Esophagus squamous epithelium (tissue), 5 donors: ENCODE measurements at places on chromosomes 4 and X.

DNA sequence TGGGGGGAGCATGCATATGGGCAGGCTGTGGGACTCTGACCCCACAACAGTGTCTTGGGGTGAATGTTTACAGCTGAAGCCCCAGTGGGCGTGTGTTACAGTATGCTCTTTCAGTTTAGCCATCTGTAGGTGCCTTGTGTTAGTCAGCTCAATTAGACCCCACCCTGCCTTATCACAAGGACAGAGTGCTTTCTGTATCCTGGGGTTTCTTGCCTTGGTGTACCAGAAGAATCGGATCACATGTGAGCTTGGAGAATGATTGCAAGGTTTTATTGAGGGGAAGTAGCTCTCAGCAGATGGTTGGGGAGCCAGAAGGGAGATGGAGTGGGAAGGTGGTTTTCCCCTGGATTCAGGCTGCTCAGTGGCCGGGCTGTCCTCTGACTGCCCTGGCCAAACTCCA is 27.3 kb downstream of the SH3BGRL start:
- no peak for DNase-seq

GRCh38 chr4:153067376-153067775 is 131.3 kb downstream of the FHDC1 start:
- DNase-seq, result no peak

- DNase-seq, result no peak
Measured at GRCh38 chrX:2732076-2732475, 19.8 kb upstream of the XG start.

DNA sequence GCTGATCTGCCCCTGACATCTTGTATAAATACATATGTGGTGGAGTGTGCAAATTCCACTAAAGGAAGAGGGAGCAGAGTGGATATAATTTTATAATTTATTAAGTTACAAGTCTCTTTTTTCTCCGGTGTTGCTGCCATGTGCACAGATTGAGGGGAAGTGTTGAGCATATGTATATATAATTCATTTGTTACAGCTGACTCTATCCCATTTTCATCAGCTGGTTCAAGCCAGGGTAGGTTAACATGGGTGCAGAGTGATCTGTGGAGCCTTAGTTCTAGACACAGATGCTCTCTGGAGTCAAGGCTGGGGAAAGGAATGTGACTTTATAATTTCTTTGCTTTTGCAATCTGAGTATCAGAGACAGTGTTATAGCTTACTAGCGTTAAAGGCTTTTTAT is 103.5 kb downstream of the WWC2 start:
- DNase-seq, result no peak

DNA sequence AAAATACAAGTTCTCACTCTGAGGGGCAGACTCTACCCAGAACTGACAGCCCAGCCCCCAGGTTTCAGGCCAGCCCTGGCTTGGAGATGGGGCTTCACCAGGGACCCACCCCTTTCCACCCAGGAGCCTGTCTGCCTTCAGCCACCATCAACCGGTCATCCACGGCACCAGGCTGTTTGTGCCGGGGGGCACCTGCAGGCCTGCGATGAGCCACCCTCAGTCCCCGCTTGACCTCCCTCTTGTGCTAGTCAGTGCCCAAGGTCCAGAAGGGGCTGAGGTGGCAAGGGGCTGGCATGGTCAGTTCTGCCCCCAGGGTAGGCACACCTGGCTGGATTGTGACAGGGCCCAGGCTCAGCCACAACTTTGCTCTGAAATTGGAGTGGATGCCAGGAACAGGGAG is 82.1 kb downstream of the ADRA2C start:
- no peak for DNase-seq

GRCh38 chr4:145498430-145498829 is 16.8 kb downstream of the SMAD1 start:
- DNase-seq, result no peak

- DNase-seq, result no peak
Measured at GRCh38 chr4:48570646-48571220, 80.7 kb downstream of the ZAR1 start.

GRCh38 chrX:153764786-153765137 is 713 bp downstream of the PLXNB3 start:
- DNase-seq, result no peak

DNA sequence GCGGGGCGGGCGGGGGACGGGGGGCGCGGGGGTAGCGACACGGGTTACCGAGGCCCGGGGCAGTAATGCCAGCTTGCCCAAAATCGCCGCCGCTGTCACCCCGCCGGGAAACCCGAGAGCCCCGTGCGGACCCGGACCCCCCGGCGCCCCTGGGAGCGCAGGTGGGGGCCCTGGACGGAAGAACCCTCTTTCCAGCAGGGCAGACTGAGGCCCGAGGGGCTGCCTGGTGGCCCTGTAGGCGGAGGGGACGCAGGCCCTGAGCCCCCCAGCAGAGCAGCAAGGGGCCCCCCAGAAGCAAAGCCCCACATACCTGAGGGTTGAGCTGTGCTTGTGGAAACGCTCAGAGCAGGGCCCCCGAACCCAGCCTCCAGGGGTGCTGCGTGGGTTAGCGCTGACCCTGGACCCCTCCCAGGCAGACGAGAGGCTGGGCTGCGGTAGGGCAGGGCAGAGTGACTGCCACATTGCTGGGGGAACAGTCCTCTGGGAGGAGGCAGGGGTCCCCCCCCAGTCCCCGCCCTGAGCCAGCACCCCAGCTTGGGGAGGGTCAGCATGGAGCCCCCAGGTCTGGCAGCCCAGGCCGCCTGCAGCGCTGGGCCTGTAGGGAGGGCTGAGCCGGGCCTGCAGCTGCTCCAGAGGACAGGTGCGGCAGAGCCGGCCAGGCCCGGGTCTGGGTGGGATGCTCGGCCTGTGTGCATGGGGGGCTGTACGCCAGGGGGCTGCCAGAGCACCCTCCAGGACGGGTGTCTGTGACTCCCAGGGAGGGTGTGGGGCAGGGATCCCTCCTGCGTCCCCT is 646 bp downstream of the DOK7 start:
- no peak for DNase-seq

DNA sequence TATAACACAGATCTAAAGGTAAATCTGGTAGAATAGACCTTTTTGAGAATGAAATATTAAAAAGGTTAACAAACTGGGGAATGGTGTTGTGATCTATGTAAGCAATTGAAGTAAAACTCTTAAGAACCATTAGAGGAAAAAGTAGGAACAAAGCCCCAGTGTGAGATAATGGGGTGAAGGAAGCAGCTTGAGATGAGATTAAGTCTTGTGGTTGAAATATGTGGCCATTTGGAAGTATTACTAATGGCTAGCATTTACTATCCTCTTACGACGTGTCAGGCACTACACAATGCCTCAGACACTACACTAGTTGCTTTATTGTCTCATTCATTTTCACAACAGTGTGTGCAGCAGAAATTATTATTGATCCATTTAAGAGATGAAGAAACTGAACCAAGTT is 25.9 kb upstream of the NDNF start:
- DNase-seq, result no peak

- DNase-seq, result no peak
Measured at GRCh38 chrX:10986616-10987015, 124.5 kb upstream of the HCCS start.

- no peak for DNase-seq
Measured at GRCh38 chrX:95612350-95612749, 1072.3 kb upstream of the DIAPH2 start.

DNA sequence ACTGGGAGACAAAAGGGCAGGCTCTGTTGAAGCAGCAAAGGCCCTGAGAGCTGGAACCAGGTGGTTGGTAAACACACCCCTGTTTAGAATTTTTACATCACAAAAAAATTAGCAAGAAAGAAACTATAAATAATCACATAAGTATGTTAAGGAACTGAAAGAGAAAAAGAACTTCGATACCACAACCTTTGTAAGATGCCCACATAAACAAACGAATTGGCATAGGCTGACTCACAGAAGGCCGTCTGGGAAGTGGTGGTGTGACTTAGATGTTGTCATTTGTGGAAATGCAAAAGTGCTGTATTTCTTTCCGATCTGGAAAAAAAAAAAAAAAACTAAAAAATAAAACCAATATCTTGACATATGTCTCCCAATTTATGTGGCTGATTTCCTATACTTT is 235.1 kb downstream of the USP46 start:
- no peak for DNase-seq

GRCh38 chrX:103607364-103608305 is at the start of gene TCEAL3:
TCEAL3 (plus strand) TSS chrX:103607963; CDS start chrX:103609065, 1,102 bp downstream.
- peak; percentile 4 for DNase-seq

DNA sequence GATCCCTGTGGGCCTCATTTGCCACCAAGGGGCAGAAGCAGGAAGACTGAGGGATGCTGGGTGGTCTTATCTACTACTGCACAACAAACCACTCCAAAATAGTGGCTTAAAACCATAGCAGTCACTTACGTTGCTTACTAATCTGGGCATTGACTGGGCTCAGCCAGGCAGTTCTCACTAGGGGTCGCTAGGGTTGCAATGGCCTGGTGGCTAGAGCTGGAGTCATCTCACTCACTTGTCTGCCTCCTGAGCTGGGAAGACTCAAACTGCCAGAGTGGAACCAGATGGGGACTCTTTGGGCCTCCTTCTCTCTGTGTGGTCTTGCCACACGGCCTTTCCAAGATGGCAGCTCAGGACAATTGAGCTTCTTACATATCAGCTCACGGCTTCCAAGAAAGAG is 216.3 kb upstream of the BCOR start:
- DNase-seq, result no peak

- no peak for DNase-seq
Measured at GRCh38 chrX:81120258-81120935, 81.3 kb downstream of the HMGN5 start.

- DNase-seq, result no peak
Measured at GRCh38 chrX:135410861-135411627, 10.7 kb upstream of the SMIM10L2A start.

DNA sequence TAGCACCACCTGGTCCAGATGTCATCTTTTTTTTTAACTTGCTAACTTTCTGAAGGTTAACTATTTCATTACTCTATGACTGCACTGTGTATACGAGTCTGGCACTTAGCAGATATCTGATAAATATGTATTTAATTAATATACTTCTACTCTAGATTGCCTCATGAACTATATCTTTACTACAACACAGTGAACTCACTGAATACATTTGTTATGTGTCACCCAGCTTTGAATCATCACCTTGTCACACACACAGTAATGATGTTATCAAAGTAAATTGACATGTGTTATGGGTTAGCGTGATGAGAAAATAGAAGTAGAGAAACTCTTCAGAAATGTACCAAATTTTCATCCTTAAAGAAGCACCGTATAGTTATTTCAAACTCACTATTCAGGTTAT is 419.3 kb upstream of the ADGRL3 start:
- DNase-seq, result no peak

DNA sequence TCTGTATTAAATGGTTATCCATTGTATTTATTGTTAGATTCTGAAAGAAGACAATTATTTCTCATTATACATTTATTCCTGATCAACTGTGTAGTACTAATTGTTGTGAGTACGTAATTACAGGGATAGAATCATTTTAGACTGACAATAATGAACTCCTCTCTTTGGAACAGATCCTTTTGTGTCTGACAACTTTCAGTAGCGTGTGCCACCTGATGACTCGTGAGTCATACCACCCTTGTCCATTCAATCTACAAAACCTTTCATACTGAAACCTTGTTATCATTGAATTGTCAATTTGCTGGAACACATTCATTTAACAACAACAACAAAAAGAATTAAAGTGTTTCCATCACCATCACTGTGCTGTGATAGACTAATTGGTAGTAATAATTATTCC is 602.7 kb upstream of the PCDH7 start:
- DNase-seq, result no peak

GRCh38 chr4:142230991-142231390 is 594.6 kb downstream of the IL15 start:
- no peak for DNase-seq

DNA sequence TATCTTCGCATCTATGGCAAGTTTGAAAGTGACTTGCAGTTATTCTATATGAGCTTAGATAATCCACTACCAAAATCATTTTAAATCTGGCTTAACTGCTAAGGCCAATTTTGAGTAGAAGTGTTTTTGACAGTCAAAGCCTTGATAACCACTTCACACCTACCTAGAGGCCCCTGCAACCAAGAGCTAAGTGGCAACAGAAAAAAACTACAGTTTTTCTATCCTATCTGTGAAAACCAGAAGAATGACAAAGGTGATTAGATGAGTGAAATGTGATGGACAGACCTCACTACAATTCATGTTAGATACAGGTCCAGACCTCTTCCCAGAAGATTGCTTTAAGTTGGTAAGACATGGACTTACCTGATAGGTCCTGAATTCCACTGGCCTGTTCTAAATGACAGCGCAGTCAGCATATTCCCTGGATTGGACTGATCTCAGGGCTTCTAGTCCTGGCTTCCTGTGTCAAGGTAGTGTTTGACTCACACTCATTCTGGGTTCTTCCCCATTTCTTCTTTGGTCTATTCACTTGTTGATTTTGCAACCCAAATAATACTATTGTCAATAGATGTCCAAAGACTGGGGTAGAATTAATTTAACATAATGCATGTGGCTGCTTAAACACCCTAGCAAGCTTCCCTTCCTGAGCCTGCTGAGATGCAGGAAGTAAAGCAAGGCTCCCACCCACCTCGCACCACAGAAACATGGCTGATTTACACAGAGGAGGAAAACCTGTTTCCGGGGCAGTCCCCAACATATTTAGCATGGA is 65.1 kb downstream of the PPP3CA start:
- DNase-seq, result no peak

- no peak for DNase-seq
Measured at GRCh38 chr4:159169404-159170302, 66.8 kb downstream of the RAPGEF2 start.

GRCh38 chrX:154012336-154012991 is 7.2 kb downstream of the IRAK1 start:
- DNase-seq, result no peak

GRCh38 chr4:102696758-102697157 is 64.0 kb downstream of the MANBA start:
- no peak for DNase-seq

- no peak for DNase-seq
Measured at GRCh38 chrX:4129626-4130025, 416.2 kb upstream of the PRKX start.

GRCh38 chrX:10931976-10932375 is 179.2 kb upstream of the HCCS start:
- DNase-seq, result no peak

- no peak for DNase-seq
Measured at GRCh38 chr4:93103042-93103441, 725.5 kb upstream of the ATOH1 start.

- no peak for DNase-seq
Measured at GRCh38 chrX:133746593-133746992, 238.8 kb downstream of the GPC3 start.

DNA sequence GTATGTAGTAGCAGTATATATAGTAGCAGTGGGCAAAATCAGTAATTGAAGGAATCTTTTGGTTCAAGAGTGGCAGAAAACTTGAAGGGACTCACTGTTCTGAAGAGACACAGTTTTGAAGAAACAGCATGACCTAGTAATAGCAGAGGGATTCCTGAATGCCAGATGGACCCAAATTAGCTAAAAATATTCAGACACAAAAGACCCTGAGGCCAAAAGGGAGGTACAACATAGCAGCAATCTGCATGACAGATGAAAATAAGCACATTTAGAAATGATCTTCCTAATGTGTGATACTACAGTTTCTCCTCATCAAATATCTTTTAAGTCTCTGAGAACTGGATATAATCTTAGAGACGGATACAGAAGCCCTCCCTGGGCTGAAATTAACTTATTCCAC is 536.6 kb downstream of the PPARGC1A start:
- no peak for DNase-seq

GRCh38 chr4:93320356-93320755 is 508.2 kb upstream of the ATOH1 start:
- no peak for DNase-seq

- DNase-seq, result no peak
Measured at GRCh38 chrX:53324803-53325202, 43.4 kb upstream of the IQSEC2 start.

GRCh38 chr4:5730993-5731990 is 20.3 kb downstream of the EVC start:
- DNase-seq, result no peak
